ENCODE measurements at places on chromosomes 7 and 10.

DNA sequence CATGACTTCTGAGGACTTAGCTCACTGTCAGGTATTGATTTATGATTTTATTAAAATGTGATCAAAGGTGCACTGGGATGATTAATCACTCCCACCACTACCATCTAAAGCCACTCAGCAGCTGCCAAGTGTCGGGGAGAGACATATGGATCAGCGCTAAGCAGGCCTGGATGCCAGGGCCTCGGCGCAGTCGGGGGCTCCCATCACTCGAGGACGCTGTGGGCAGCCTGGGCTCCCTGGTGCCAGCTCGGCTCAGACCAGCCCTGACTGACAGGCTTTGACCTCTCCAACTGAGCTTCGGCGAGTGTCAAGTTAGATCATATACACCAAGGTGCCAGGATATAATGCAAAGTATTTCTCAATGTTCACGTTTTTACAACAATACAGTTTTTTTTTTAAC lies 267.7 kb downstream of the ACTR3B start:
- no peak for DNase-seq

GRCh38 chr7:15489861-15490260 lies 72.0 kb downstream of the AGMO start:
- no peak for DNase-seq

DNA sequence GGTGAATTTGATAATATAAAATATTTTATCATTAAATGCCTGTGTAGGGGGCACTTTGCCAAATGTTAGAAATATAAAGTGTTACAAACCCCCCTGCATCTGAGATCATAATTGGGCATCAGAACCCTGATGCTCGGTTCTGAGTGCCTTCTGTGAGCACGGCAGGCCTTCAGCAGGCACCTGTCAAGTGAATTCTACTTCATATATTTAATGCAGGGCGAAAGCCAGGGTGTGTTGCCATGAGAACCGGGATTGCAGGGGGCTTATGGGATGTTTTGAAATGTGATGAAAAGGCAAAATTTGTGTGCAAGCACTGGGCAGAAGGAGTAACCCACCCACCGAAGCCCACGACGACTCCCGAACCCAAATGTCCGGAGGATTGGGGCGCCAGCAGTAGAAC lies 57.2 kb downstream of the MRC1 start:
- no peak for DNase-seq

DNA sequence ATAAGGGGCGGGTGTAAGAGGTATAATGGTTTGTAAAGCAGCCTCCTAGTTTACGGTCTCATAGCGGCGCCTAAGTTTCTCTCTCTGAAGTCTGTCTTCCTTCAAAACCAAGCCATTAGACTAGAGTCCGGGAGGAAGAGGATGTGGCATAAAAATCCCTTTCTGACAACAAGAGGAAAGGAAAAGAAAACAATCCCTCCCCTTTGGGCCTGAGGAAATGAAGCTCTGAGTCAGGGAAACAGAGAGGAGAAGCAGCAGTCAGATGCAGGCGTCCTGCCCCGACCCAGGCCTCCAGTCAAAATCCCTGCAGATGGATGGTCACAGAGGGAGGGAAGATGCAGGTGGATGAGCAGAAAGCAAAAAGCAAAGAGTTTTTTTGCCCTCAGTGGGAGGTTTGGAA lies 23.7 kb downstream of the PARP12 start:
- DNase-seq, result no peak

- DNase-seq, result no peak
Observed at GRCh38 chr7:35256256-35257175, 2.6 kb upstream of the TBX20 start.

GRCh38 chr7:12719141-12719919 lies 31.9 kb downstream of the ARL4A start:
- DNase-seq, result no peak

DNA sequence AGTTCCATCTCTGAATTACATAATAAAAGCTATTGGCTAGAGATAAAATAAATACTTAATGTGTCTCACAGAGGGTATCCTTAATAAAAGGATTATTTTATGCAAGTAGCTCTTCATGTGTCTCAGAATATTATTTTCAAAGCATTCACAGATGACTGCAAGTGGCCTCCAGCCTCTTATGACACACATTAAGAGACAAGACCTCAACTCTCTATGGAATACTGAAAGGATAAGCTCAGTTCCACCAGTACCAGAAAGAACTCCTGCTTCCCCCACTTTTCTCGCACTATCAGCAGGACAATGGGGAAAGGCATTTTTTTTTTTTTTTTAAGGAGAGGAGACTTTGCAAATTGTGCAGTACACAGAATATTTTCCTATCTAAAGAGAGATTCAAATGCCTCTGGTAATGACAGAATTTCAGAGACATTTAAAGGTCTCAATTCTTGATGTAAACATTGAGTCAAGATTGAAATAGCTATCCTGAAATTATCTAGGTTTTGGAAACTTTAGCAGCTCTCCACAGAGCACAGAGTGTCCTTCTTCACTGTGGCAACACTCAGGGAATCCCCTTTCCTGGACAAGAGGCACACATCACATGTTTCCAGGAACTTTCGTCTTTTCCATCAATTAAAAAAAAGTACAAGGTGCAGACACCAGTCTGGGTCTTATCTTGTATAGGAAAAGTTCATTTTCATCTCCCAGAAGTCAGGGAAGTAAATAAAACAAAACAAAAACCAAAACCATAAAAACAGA lies 122.0 kb upstream of the ANK3 start:
- DNase-seq, result no peak

GRCh38 chr7:85896531-85896930 lies 709.7 kb upstream of the SEMA3D start:
- no peak for DNase-seq

DNA sequence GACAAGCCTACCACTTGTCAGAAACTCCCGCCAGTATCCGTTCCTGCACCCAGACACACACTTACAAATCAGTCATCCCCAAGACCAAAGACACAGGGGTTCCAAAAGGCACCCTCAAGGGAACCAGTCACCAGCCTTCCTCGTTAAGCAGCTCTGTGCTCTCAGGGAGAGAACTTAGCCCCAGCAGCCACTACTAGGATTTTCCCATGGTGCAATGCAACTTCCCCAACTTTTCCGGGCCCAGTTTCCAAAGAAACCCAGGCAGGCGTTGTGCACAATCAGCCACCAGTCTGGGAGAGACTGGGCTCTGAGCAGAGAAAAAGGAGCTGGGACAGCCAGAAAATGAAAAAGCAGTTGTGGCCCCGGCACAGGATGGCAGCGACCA lies 1.2 kb downstream of the DLG5 start:
- no peak for DNase-seq

DNA sequence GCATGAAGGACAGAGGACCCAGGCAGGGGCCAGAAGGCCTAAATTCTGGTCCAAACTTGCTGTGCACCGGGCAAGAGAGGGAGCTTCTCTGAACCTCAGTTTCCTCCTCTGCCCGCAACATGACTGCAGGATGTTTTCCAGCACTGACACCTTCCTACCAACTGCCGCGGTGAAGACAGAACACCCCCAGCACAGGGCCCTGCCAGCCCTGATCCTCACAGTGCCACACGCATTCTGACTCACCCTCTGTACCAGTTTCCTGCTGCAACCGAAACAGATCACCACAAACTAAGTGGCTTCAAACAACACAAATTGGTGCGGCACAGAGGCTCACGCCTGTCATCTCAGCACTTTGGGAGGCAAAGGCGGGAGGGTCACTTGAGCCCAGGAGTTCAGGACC lies 18.1 kb downstream of the MAD1L1 start:
- DNase-seq, result no peak

DNA sequence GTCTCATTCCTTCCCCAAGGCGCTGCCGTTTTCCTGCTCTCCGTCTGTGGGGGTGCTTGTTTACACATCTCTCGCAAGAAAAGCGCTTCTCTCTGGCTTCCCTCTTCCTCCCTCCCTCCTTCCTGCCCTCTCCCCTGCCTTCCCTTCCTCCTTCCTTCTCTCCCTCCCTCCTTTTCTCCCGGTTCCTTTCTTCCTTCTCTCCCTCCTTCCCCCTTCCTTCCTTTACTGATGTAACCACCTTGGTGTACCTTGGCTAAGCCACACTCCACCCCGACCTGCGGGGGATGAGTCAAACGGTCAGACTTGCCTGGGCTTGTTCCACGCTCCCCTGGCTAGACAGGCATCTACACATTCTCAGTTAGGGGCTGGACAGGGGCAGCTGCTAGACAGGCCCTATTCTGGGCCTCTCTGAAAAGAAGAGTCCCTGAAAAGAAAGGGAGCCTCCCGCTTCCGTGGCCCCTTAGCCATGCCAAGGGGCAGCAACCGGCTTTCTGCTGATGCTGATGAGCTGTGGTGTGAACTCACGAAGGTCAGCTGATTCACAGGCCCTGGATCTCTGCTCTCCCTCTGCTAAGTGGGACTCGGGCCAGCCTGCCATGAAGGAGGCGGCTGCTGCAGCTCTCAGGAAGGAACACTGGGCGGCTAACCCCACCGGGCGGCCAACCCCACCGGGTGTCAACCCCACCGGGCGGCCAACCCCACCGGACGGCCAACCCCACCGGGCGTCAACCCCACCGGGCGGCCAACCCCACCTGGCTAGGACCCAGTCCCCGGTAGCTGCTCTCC lies 216.8 kb downstream of the TCERG1L start:
- no peak for DNase-seq

DNA sequence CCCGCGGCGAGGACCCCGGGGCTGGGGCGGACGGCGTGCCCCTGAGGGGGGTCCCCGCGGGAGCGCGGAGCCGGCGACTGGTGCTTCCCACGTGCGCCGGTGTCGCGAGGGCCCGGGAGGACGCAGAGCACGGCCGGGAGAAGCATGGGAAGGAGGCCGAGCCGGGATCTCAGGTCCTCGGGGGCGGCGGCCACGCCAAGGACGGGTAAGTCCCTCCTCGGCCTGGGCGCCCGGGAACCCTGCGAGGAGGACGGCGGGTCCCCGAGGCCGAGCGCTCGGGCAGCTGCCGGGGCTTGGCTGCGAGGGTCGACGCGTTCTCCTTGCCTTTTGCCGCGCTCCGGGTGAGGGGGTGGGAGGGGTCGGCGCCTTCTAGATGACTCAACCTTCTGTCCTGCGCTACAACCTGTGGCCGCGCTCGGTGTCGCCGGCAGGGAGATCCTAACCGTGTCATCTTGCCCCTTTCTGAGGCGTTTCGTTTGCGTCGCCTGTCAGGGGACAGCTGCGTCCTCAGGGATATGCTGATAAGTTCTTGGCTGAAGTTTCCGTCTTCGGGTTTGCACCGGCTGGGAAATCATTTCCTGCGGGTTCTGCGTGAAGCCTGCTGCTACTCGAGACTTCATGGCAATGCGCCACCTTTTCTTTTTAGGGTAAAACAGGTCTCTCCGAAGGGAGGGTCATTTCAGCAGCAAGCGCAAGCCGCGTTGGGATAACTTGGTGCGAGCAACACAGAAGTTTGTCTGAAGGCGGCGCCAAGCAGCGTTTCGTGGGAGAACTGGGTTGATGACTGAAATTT lies 529 bp downstream of the TASOR2 start:
- peak; percentile 57 for DNase-seq

DNA sequence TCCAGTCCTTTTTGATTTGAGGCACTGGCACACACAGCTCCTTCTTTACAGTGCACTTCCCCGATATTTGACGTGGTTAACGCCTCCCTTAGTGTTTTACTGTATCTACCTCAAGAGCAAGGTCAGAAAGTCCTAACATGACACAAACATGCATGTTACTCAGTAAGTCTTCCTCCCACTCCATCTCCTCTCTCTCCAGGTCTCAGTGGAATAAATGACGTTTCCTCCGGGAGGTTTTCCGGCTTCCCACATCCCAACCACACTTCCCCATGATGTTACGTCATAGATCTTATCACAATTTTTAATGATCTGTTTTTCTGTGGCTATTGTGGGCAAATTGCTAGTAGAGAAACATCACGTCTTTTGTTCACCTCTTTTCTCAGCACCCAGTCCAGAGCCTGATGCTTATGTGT lies 165.7 kb downstream of the PTPN20 start:
- DNase-seq, result no peak

- no peak for DNase-seq
Observed at GRCh38 chr10:79292026-79292766, 55.1 kb upstream of the PPIF start.

DNA sequence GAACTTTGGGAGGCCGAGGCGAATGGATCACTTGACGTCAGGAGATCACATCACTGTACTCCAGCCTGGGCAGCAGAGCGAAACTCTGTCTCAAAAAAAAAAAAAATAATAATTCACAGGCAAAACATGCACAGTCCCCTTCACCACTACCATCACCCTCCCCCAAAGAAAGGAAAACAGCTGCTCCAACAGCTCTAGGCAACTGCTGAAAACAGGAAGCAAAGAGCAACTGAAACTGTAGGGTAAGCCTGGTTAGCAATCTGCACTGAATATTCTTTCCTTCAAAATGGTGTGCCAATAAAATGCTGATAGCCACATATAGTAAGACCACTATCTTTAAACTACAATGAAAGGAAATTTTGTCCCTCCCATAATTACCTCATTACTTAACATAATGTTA lies 11.8 kb downstream of the NT5C2 start:
- DNase-seq, result no peak

- no peak for DNase-seq
Observed at GRCh38 chr7:27684491-27684890, 21.8 kb upstream of the HIBADH start.

DNA sequence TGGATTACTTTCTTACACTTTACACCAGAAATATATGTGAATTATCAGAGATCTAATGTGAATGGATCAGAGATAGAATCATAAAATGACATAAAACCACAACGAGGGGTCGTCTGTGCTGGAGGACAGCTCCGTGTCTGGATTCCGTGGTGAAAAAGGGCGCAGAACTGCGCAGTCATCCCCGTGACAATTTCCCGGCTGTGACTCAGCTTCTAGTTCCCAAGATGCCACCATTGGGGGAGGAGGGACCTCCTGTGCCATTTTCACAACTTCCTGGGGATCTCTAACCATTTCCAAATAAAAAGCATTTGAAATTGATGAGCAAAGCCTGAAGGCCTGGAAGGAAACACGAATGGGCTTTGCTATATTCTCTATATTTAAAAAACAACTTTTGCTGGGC lies 72.1 kb downstream of the PDGFA start:
- no peak for DNase-seq

- DNase-seq, result peak; percentile 55
Observed at GRCh38 chr10:13272164-13272571, 27.7 kb downstream of the PHYH start.

DNA sequence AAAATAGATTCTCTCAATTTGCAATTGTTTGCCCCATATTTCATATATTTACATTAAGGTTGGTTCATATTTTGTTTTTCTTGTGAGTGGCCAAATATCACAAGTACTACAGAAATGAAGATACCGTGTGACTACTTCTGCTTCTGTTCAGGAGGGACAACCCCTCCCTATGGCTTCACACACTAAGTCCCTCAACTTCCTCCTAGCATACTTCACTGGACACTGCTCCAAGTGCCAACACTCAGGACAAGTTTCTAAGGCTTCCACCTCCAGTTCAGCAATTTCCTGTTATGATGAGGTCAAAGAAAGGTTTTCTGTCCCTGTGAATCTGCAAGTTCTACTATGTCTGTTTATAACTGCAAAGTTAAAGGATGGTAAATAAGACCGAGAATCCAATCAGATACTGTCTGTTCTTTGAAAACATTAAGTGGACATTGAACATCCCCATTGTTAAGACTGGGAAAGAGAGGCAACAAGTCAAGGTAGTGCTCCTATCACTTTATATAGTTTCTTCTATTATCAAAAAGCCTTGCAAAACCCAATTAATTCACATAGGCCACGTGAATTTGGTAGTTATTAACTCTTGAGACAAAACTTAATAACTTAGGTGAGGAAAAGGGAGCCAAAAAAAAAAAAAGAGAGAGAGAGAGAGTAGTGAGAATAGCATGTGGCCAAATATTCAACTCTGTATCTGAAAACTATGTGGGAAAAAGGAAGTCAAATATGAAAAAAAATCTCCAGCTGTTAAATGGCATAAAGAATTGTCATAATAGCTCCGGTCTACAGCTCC lies 81.3 kb upstream of the DKK1 start:
- DNase-seq, result no peak

- no peak for DNase-seq
Observed at GRCh38 chr7:131652934-131653333, 96.5 kb upstream of the PODXL start.

Measured in left kidney (tissue), 8 donors.